NCI-H446 (cell line): ENCODE measurements at places on chromosomes 1 and 21.

- DNase-seq: no peak
Observed at GRCh38 chr1:17525996-17526686, 13.4 kb upstream of the ARHGEF10L start.

DNA sequence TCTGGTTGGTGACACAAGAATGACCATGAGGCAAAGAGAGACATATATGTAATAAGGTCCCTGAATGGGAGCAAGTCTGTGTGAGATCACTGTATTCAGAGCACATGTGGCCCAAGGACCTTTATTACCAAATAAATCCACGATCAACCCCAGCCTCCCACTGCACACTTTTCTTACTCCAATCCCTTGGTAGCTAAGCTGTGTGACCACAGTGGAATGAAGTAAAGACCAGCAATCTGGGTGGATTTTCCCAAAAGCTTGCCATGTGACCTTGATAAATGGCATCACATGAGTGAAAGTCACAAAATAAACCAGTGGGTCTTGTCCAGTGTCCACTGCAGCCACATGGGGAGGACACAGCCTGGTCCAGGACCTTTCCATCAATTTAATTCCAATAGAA lies 36.7 kb upstream of the TLR5 start:
- no peak for DNase-seq

DNA sequence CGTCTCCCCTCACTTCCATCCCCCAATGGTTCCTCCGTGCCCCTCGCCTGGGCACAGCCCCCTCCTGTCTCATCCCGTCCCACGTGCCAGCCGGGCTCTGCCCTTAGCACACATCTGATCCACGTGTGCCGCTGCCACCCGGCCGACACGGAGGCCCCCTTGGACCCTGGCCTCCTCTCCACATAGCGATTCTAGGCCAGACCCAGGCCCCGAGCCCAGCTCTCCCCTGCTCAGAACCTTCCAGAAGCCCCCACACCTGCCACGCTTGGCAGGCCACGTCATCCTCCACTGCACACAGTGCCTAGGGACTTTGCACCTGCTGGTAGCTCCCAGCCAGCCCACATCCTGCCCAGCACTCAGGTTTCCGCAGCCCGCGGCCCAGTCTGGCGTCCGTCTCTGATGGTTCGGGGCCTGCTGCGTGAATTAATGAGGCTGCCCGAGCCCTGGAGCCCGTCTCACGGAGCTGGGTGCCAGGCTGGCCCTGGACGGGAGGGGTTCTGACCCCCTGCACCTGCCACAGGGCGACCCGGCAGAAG lies 20.1 kb downstream of the PLCH2 start:
- DNase-seq: no peak

GRCh38 chr1:175054736-175055135 lies 12.9 kb upstream of the TNN start:
- DNase-seq: no peak

GRCh38 chr1:207619871-207620542 lies 24.9 kb upstream of the CR1L start:
- DNase-seq: peak; percentile 56
